ENCODE measurements at places on chromosomes 7 and 10. TPM values are rescaled to one million over a fixed set of nuclear protein-coding genes. Genes with fewer than 3 reads are reported as not detected.

Gene PHYH
- total RNA-seq = 13.3 TPM

Gene NUTM2D
- total RNA-seq = 0.55 TPM

Gene WASHC2C
- total RNA-seq = 17.0 TPM

- DNase-seq = no peak
- H3K27ac ChIP-seq = no peak overlapping the region
- no peaks in the 10 kb centered on the region for H3K27me3 ChIP-seq
- peaks cover 17% of the 10 kb centered on the region for H3K4me1 ChIP-seq
- peaks cover 6% of the 10 kb centered on the region for H3K36me3 ChIP-seq
Measured at GRCh38 chr7:11168650-11169170, 195.0 kb downstream of the PHF14 start.

DNA sequence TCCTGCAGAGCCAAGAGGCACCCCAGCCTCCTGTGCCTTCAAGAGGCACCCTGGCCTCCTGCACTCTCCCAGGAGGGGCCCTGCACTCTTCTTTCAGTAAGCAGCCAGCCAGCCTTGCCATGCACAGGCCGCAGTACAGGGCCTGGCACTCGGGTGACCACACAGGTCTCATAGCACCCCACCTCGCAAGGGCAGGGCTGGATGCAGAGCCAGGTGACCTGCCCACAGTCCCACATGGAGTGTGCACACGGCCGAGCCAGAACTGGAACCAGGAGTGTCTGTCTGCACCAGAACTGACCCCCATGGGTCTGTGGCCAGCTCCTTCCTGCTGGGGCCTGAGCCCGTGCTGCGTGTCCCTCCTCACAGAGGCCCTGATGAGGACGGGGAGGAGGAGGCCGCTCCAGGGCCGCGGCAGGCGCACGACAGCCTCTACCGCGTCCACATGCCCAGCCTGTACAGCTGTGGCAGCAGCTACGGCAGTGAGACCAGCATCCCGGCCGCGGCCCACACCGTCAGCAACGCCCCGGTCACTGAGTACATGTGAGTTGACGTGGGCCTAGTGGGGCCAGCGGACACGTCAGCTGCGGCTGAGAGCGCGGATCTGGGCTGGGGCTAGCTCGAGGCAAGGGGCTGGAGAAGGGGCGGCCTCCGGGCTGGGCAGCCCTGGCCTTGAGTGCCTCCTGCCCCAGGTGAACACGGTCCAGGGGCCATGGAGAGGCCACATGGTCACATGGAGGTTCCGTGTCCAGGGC, 26.3 kb downstream of the TTYH3 start:
- H3K27me3 ChIP-seq = no peaks in the 10 kb centered on the region
- DNase-seq = no peak
- no peak overlapping the region for H3K4me3 ChIP-seq
- H3K27ac ChIP-seq = no peak overlapping the region
- H3K4me1 ChIP-seq = no peaks in the 10 kb centered on the region

GRCh38 chr10:31098046-31098445, 66.4 kb upstream of the ZNF438 start:
- H3K27me3 ChIP-seq = no peaks in the 10 kb centered on the region
- no peak for DNase-seq
- no peaks in the 10 kb centered on the region for H3K36me3 ChIP-seq
- H3K4me1 ChIP-seq = peaks cover 47% of the 10 kb centered on the region

DNA sequence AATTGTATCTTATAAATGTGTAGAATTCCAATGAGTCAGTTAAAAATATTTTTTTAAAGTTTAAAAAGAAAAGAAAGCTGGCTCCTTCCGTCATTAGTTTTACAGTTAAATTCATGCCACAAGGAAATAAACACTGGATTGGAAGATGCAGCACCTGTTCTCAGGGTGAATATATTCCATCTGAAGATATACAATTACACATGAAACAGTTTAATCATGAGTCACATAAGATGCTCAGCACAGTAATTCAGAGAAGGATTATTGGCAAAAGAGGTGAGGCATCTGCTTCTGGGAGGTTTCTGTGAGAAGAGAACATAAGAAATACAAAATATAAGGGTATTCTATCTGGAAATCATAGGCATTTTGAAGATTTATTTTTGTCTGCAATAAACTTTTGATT, 376.5 kb upstream of the SORCS1 start:
- H3K27ac ChIP-seq = no peak overlapping the region
- DNase-seq = no peak
- H3K27me3 ChIP-seq = no peaks in the 10 kb centered on the region
- no peak overlapping the region for H3K4me3 ChIP-seq

GRCh38 chr7:42456267-42456666, 219.3 kb upstream of the GLI3 start:
- peaks cover 8% of the 10 kb centered on the region for H3K27me3 ChIP-seq
- H3K27ac ChIP-seq = no peak overlapping the region
- no peak overlapping the region for H3K4me3 ChIP-seq
- H3K4me1 ChIP-seq = no peaks in the 10 kb centered on the region
- DNase-seq = no peak

GRCh38 chr7:83996879-83997278, 197.7 kb downstream of the SEMA3A start:
- no peak overlapping the region for H3K4me3 ChIP-seq
- no peaks in the 10 kb centered on the region for H3K4me1 ChIP-seq
- no peaks in the 10 kb centered on the region for H3K27me3 ChIP-seq
- no peak for DNase-seq
- no peak overlapping the region for H3K27ac ChIP-seq

GRCh38 chr7:110007320-110008063, 1083.4 kb upstream of the LRRN3 start:
- H3K4me3 ChIP-seq = no peak overlapping the region
- no peaks in the 10 kb centered on the region for H3K27me3 ChIP-seq
- H3K4me1 ChIP-seq = no peaks in the 10 kb centered on the region
- no peaks in the 10 kb centered on the region for H3K36me3 ChIP-seq

DNA sequence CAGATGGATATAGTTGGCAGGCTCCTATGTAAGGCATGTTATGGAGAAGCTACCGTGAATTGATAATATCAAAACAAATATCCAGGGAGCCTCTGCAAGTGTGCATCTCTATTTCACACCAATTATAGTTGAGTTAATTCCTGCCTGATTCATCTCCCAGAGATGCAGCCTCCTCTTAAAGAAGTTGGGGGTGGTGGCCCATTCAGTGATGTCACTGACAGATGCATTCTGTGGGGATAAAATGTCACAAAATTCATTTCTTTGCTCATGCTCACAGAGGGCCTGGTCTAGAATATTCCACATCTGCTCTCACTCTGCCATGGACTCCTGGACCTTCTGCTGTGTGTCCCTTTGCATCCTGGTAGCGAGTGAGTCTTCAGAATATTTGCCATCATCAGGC, 189.1 kb upstream of the PRSS1 start:
- no peaks in the 10 kb centered on the region for H3K36me3 ChIP-seq

GRCh38 chr7:30308389-30308788, 24.0 kb downstream of the ZNRF2 start:
- H3K4me1 ChIP-seq = peaks cover 54% of the 10 kb centered on the region
- no peaks in the 10 kb centered on the region for H3K36me3 ChIP-seq
- H3K27ac ChIP-seq = no peak overlapping the region
- H3K27me3 ChIP-seq = no peaks in the 10 kb centered on the region

Measured in activated naive CD4-positive, alpha-beta T cell treated with anti-CD3 and anti-CD28 coated beads for 36 hours (primary cell).